ENCODE measurements at places on chromosomes 7 and 10.
A peak's percentile ranks its signal among the peaks of the same experiment; 100 is the strongest.

DNA sequence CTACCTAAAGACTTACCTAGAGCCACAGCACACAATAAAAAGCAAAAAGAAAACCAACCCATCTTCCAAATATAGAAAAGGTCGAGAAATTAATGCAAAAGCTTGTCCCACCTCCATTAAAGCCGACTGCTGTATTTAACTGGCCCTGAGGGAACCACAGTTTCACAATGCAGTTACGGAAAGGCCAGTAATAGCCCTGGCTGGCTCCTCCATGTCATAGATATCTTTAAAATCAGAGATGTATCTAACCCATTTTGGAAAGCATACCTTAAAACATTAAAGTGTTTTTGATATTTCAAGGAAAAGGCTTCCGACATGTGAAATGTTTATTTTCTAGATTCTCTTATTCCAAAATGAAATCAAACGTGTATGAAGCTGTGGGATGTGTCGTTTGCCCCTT is 23.0 kb downstream of the HDAC9 start:
- no peak for DNase-seq

DNA sequence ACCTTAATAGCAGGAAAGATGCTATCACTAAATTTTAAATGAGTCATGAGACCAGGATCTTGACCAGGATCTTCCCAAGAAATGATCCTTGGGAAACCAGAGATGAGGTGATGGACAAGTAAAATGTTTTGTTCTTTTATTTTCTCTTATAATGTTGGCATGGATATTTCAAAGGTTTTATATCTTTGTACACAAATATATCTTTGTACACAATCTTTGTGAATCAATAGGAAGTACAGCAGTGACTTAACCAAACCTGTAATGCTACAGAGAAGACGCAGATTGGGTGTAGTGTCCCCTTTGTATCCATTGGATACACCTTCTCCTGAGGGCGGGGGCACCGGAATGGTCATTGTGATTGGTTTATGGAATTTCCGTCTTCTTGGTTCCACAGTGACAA is 180.1 kb upstream of the CCDC6 start:
- no peak for DNase-seq

DNA sequence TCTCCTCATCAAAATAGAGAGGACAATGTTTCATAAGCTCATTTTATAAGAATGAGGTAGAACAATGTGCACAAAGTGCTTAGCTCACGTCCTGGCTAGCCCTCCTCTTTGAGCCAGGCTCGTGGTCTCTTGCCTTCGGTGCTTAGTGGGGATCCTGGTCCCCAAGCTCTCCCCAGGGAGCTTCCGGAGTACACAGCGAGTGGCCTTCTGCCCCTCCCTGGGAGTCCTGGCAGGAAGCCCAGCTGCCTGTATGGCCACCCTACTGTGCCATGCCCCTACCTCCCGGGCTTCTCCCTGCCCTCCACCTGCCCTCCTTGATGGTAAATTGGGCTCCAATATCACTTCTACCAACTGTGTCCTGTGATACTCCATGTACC is 868 bp downstream of the MYO1G start:
- DNase-seq = peak; percentile 80

GRCh38 chr10:86200269-86200668 is 166.3 kb downstream of the GRID1 start:
- no peak for DNase-seq

- DNase-seq = no peak
Measured at GRCh38 chr10:100745882-100746783, 751 bp downstream of the PAX2 start.

- no peak for DNase-seq
Measured at GRCh38 chr7:74199551-74200355, 10.1 kb upstream of the LAT2 start.

- no peak for DNase-seq
Measured at GRCh38 chr10:17744341-17744861, 7.6 kb upstream of the TMEM236 start.

- DNase-seq = no peak
Measured at GRCh38 chr7:31074120-31074383, 21.9 kb downstream of the ADCYAP1R1 start.

- DNase-seq = no peak
Measured at GRCh38 chr10:104574427-104574826, 66.7 kb upstream of the SORCS3 start.

DNA sequence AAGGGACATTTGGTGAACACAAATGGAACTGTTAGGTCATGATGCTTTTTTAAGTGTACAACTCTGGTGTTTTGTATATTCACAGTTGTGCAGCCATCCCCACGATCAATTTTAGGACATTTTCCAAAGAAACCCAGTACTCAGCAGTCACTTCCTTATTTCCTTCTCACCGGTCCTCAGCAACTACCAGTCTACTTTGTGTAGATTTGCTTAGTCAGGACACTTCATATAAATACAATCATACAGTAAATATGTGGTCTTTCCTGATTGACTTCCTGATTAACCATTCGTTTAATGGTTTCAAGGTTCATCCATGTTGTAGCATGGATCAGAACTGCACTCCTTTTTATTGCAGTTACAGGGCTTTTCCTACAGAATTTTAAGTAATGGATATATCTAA is 14.4 kb downstream of the SGPL1 start:
- no peak for DNase-seq

DNA sequence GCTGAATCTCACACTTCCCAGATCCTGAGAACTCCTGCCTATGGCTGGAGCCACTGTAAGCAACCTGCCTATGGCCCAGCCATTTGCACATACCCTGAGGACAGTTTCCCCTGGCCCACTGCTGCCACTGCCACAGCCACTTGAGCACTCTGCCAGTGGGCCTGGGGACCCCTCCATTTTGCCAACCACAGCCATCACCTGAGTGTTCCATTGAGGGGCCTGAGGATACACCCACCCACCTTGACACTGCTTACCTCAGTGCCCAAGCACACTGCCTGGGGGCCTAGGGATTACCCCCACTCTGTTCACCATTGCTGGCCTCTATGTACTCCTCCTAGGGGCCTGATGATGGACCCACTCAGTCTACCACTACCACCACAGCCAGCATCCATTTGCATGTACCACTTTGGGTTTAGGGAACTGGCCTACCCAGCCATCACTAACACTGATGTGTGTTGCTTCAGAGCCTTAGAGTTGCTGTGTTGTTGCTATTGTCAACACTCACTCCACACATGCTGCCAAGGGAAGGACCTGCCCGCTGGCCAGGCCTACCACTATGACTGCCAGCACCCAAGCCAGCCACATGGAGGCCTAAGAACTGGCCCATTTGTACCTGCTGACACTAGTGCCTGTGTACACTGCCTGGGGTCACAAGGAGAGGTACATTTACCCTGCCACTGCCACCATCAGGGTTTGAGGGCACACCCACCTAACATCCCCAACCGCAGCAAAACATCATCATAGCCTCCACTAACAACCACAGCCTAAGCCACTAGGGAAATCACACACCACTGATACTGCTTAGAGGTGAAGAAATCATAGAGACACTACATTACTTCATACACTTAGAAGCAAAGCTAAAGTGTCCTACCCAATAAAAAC is 45.9 kb upstream of the ANTXRL start:
- DNase-seq = no peak

GRCh38 chr10:119705434-119705831 is 20.4 kb upstream of the INPP5F start:
- no peak for DNase-seq

DNA sequence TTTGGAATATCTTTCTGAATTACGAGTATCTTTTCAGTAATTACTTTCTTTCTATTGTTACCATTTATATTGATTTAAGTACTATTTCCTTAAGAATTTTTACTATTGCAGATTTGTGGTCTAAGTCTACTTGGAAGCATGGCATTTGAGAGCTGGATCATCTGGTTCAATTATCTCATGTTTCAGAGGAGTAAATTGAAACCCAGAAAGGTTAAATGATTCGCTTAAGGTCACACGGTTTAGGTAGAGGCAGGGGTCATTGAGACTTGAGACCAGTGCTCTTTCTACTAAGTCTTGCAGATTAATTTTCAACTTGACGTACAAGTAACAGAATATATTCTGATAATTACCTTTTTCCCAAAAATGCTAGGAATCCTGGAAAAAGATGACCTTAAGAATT is 109.2 kb upstream of the GLCCI1 start:
- no peak for DNase-seq

GRCh38 chr7:41567731-41568114 is 135.2 kb downstream of the INHBA start:
- no peak for DNase-seq

GRCh38 chr7:131552053-131552452 is 4.4 kb downstream of the PODXL start:
- DNase-seq = no peak

- no peak for DNase-seq
Measured at GRCh38 chr7:39249635-39250152, 272.0 kb downstream of the POU6F2 start.

- DNase-seq = peak; percentile 8
Measured at GRCh38 chr10:4498711-4499251, 327.2 kb upstream of the AKR1E2 start.

GRCh38 chr10:100510533-100511308 is 8.9 kb downstream of the SEC31B start:
- no peak for DNase-seq

DNA sequence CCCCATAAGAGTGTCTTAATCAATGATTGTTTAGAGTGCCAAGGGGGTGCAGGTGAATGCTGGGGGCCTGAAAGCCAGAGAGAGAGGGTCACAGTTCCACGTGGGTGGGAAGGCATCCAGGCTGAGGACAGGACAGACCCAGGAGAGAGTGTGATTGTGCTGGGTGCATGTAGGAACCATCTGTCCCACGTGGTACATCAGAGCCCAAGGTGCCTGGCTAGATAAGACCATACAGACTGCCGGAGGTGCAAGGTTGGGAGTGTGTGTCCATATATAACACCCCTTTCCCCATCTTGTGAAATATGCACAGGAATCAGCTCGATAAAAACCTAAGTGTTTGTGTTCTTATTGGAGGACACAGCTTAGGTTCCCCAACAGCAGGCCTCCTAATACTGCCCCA is 85.5 kb downstream of the WIPF3 start:
- no peak for DNase-seq

DNA sequence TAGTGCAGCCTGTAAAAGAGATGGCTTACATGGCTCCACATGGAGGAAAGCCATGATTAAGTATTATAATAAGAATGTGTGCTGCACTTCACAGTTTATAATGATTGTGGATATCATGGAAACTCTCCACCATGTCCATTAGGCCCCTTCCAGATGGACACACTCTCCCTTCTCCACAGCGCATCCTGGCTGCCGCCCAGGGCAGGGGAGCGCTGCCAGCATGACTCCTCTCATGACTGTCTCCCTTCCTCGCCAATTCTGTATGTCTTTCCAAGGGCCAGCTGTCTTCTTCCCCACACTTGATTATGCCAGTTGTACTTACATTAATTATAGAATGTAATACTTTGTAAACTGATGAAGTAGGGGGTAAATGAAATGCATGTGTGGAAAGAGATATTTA is 259.3 kb upstream of the TMEM72 start:
- no peak for DNase-seq

DNA sequence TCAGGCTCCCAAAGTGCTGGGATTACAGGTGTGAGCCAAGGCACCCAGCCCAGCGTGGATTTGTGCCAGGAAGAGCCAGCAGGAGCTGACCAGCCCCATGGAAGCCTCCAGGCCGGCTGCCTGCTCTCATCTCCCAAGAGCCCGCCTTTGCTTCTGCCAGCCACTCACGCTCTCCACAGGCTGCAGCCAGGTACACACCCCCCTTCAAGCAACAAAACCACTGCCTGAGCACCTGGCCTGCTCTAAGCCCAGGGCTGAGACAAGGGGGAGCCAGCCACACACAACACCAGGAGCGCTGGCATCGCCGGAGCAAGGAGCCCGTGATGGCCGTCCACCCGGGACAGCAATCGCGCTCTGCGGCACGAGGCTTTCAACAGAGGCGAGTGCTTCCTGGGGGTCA is 34.5 kb downstream of the MAD1L1 start:
- DNase-seq = peak; percentile 76

- DNase-seq = no peak
Measured at GRCh38 chr10:16440396-16441133, 3.8 kb downstream of the PTER start.

DNA sequence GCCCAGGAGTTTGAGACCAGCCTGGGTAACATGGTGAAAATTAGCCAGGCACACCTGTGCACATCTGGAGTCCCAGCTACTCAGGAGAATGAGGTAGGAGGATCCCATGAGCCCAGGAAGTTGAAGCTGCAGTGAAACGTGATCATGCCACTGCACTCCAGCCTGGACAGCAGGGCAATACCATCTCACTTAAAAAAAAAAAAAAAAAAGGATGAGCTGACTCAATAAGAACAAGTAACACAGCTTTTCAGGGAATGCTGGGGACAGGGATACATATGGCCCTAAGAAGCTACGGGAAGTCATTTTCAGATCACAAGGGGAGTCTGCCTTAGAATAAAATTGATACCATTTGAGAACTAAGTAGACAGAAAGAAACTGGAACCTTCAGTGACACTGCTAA is 41.7 kb downstream of the FAM171A1 start:
- no peak for DNase-seq

GRCh38 chr10:87961314-87961713 is 97.9 kb downstream of the PTEN start:
- DNase-seq = no peak

DNA sequence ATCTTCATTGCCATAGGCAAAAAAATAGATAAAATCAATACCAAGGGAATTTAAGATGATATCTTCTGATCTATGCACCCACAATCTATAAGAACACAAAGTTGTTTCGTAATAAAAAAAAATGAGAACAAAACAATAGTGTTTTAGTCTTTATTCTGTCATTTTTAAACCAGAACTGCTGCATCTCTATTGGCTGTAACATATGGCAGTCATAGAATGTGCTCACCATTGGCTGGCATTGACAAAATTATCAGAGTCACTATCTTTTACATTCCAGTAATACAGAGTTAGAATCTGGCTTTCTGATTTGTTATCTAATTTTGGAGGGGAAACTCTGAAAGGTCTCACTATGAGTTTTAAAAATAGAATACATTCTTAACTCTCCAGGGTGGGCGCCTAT is 138.6 kb upstream of the CCDC6 start:
- no peak for DNase-seq

- DNase-seq = no peak
Measured at GRCh38 chr7:30824821-30825720, 53.9 kb downstream of the MINDY4 start.

GRCh38 chr7:21850531-21851285 is 95.0 kb downstream of the CDCA7L start:
- no peak for DNase-seq

DNA sequence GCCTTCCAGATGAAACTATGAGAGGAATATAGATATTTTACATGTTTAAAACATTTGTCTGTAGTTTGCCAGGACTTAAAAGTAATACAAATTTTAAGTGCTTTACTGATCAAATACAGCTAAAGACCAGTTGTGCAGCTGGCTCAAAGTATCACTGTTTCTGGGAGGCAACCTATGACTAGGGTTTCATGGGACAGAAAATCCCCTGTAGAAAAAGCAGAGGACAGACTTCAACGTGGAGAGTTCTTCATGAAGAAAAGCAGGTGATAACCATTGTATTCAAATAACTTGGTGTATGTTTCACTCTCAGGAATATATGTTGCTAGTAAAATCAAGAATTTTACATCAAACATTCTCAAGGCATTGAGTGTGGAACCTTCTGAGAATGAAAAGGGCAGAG is 40.9 kb downstream of the PTER start:
- no peak for DNase-seq

- DNase-seq = no peak
Measured at GRCh38 chr10:16606421-16606820, 84.7 kb upstream of the C1QL3 start.

- no peak for DNase-seq
Measured at GRCh38 chr10:123502983-123503382, 163.2 kb upstream of the GPR26 start.

All from NCI-H1092 (cell line).